Esophagus muscularis mucosa (tissue), 4 donors: ENCODE measurements at places on chromosomes 5 and 9. TPM values are rescaled to one million over a fixed set of nuclear protein-coding genes. Genes with fewer than 3 reads are reported as not detected.

DNA sequence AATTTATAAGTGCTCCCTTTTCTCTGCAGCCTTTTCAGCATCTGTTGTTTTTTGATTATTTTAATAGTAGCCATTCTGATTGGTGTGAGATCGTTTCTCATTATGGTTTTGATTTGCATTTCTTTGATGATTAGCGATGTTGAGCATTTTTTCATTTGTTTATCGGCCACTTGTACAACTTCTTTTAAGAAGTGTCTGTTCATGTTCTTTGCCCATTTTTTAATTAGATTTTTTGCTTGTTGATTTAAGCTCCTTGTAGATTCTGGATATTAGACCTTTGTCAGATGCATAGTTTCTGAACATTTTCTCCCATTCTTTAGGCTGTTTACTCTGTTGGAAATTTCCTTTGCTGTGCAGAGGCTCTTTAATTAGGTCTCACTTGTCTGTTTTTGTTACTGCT, 46.3 kb downstream of the FYB1 start:
- no peak for DNase-seq
- H3K4me3 ChIP-seq = no peak overlapping the region
- H3K27ac ChIP-seq = no peak overlapping the region
- H3K27me3 ChIP-seq = no peaks in the 10 kb centered on the region

GRCh38 chr9:80615964-80616363, 1044.2 kb downstream of the TLE4 start:
- H3K27ac ChIP-seq = no peak overlapping the region
- DNase-seq = no peak
- H3K4me3 ChIP-seq = no peak overlapping the region
- H3K4me1 ChIP-seq = no peaks in the 10 kb centered on the region

The TAF11L5 gene
- total RNA-seq = not detected

DNA sequence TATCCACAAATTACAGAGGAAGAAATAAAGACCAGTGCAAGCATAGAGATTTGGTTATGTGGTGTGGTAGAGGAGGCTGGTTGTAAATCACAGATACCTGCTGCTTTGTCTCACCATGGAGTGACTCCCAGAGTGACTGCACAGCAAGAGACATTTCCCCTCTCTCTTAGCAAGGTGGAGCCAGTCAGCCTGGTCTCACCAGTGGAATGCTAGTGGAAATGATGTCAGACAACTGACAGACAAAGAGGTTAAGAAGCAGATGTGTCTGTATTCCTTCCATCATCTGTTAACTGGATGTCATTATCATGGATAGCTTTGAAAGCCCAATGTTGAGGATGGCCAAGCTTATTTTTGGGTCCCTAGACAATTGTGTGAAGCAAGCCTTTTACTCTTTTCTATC, 509.4 kb upstream of the SEMA6A start:
- no peak overlapping the region for H3K27ac ChIP-seq
- H3K36me3 ChIP-seq = no peaks in the 10 kb centered on the region
- no peak for DNase-seq
- no peak overlapping the region for H3K4me3 ChIP-seq

- no peak overlapping the region for H3K4me3 ChIP-seq
- H3K36me3 ChIP-seq = no peaks in the 10 kb centered on the region
- H3K27ac ChIP-seq = no peak overlapping the region
- H3K27me3 ChIP-seq = no peaks in the 10 kb centered on the region
- no peak for DNase-seq
- H3K4me1 ChIP-seq = peaks cover 6% of the 10 kb centered on the region
Measured at GRCh38 chr9:116661037-116661954, 25.8 kb upstream of the TRIM32 start.

DNA sequence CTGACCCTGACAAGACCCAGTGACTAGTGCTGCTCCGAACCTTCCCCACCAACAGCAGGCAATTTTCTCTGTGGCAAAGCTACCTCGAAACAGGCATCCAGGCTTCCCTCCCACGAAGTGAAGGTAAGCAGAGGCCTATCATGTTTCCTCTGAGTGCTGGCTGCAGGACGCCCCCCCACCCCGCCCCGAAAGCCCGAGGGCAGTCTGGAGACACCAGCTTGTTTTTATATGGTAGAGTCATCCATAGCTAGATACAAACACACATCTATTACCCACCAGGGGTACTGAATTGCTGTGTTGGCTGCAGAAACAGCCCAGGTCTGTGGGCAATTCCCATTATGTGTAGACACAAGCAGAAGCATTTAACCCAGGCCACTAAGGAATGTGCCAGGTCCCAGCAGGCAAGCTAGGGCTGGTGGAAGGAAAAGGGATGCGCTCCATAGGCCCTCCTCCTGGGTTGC, 40.4 kb downstream of the LIX1 start:
- no peak overlapping the region for H3K4me3 ChIP-seq
- H3K27me3 ChIP-seq = no peaks in the 10 kb centered on the region
- DNase-seq = peak; percentile 77
- H3K4me1 ChIP-seq = no peaks in the 10 kb centered on the region
